ENCODE measurements at places on chromosomes 11 and 22. TPM values are rescaled to one million over a fixed set of nuclear protein-coding genes. Genes with fewer than 3 reads are reported as not detected.

Gene OR4D5
- not detected for total RNA-seq

Gene PATE3
- not detected for total RNA-seq

Gene MED19
- 35.0 TPM for total RNA-seq

Gene KBTBD3
- total RNA-seq: 2.4 TPM

Gene SOX6
- total RNA-seq: not detected

Gene RELT
- 12.9 TPM for total RNA-seq

Gene OR6T1
- total RNA-seq: not detected

Gene HBB
- total RNA-seq: not detected

Gene BCO2
- total RNA-seq: 0.19 TPM

Gene GRM5
- not detected for total RNA-seq

Gene FAM227A
- total RNA-seq: 1.4 TPM

Gene APOL4
- total RNA-seq: 0.17 TPM

Gene TSSK2
- not detected for total RNA-seq

Gene OR8J1
- not detected for total RNA-seq

Gene GUCD1
- 163 TPM for total RNA-seq

Gene OR2D3
- not detected for total RNA-seq

Gene GLYAT
- not detected for total RNA-seq

Gene SAA2
- total RNA-seq: not detected

Gene MRGPRX3
- not detected for total RNA-seq

Gene HTR3B
- not detected for total RNA-seq

Gene MMP12
- total RNA-seq: not detected

Gene POU2AF1
- total RNA-seq: not detected

Gene TH
- total RNA-seq: not detected

Gene APOL5
- total RNA-seq: not detected

Gene SDHAF2
- 38.2 TPM for total RNA-seq

Gene ZNF408
- 9.0 TPM for total RNA-seq

Gene KCNJ4
- total RNA-seq: not detected

Gene APOL3
- 3.2 TPM for total RNA-seq

Gene ALX4
- total RNA-seq: not detected

Gene MAPK8IP2
- 0.17 TPM for total RNA-seq

Gene RIN1
- total RNA-seq: 82.1 TPM

Gene UPB1
- not detected for total RNA-seq

Gene KRTAP5-11
- not detected for total RNA-seq

Gene ARHGAP1
- total RNA-seq: 33.0 TPM

Gene OR56A1
- total RNA-seq: not detected

Gene APOA1
- not detected for total RNA-seq

Gene LSP1
- 321 TPM for total RNA-seq

Gene POGLUT3
- 86.9 TPM for total RNA-seq

Gene CCDC116
- total RNA-seq: 0.26 TPM

Gene SLC3A2
- 121 TPM for total RNA-seq

Gene MRGPRE
- total RNA-seq: not detected

Gene C22orf42
- not detected for total RNA-seq

Gene CHRM4
- 0.29 TPM for total RNA-seq

Gene LMO1
- not detected for total RNA-seq

Gene KMT5B
- total RNA-seq: 19.0 TPM

Gene OR51S1
- total RNA-seq: not detected

Gene DAGLA
- total RNA-seq: 4.0 TPM

Gene BLID
- total RNA-seq: 8.0 TPM

Gene SEPTIN3
- total RNA-seq: not detected

Gene CRELD2
- 91.8 TPM for total RNA-seq

Gene XKR3
- total RNA-seq: not detected

Gene ZC3H12C
- 13.4 TPM for total RNA-seq

Measured in LHCN-M2 (cell line).